ENCODE measurements at places on chromosomes 4 and X. TPM values are rescaled to one million over a fixed set of nuclear protein-coding genes. Genes with fewer than 3 reads are reported as not detected.

- no peak for DNase-seq
Measured at GRCh38 chr4:141435446-141436225, 200.7 kb upstream of the IL15 start.

GRCh38 chrX:103730796-103731493 is 20.2 kb downstream of the TMEM31 start:
- DNase-seq: peak; percentile 87

- no peak for DNase-seq
Measured at GRCh38 chrX:133314281-133314680, 96.1 kb upstream of the TFDP3 start.

GRCh38 chr4:39429476-39430334 is 23.0 kb downstream of the KLB start:
- DNase-seq: no peak

GRCh38 chrX:136497556-136498052 is at the start of gene HTATSF1:
HTATSF1 (plus strand) TSS chrX:136497592; CDS start chrX:136497685, 93 bp downstream.
- DNase-seq: no peak

The TLR6 gene
- total RNA-seq: 5.0 TPM

The GABRG1 gene
- not detected for total RNA-seq

The CXCL3 gene
- 0.09 TPM for total RNA-seq

- no peak for DNase-seq
Measured at GRCh38 chr4:108109997-108110416, 58.7 kb downstream of the LEF1 start.

GRCh38 chr4:61204353-61205060 is 4.4 kb downstream of the ADGRL3 start:
- DNase-seq: no peak

DNA sequence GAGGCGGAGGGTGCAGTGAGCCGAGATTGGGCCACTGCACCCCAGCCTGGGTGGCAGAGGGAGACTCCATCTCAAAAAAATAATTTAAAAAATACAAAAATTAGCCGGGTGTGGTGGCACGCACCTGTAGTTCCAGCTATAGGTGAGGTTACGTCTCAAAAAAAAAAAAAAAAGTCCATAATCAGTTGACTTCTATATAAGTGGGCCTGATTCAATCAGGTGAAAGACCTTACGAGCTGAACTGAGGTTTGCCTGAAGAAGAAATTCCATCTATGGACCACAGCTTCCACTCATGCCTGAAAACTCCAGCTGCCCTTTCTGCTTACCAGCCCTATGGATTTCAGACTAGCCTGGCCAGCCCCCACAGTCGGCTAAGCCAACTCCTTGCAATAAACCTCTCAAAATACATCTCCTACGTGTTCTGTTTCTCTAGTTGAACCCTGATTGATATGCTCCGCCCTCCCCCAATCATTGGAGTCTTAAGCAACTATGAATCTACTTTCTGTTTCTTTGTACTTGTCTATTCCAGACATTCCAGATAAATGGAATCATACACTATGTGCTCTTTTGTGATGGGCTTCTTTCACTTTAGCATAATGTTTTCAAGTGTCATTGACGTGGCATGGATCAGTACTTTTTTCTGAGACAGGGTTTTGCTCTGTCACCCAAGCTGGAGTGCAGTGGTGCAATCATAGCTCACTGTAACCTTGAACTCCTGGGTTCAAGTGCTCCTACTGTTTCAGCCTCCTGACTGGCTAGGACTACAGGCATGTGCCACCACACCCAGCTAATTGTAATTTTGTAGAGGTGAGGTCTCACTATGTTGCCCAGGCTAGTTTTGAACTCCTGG is 36.6 kb downstream of the SAT1 start:
- DNase-seq: peak; percentile 28

GRCh38 chr4:53563824-53564223 is 27.5 kb downstream of the LNX1 start:
- DNase-seq: peak; percentile 32

All from fibroblast of the aortic adventitia (primary cell).